ENCODE measurements at places on chromosomes 2 and 18. TPM values are rescaled to one million over a fixed set of nuclear protein-coding genes. Genes with fewer than 3 reads are reported as not detected.

The MOGAT1 gene
- total RNA-seq = not detected

The CLHC1 gene
- total RNA-seq = 35.4 TPM

DNA sequence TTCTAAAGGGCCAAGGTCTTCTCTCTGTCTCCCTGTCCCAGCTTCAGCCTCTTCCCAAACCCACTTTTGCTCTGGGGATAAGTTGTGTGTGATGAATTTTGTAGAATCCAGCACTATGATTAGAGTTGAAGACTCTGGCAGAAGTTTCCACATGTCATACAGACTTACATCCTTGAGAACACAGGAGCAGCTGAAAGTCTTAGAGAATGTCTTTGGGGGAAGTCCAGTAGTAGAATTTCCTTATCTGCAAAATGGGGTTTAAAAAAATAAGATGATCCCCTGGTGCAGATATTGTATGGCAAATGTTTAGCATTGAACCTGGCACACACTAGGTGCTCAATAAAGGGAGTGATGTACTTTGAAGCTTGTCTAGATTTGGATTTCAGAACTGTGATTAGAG lies 65.2 kb downstream of the TMEM247 start:
- no peak for DNase-seq

GRCh38 chr2:46700435-46700834 lies 215.2 kb downstream of the MCFD2 start:
- no peak for DNase-seq

GRCh38 chr2:217935235-217935879 lies 67.4 kb downstream of the TNS1 start:
- DNase-seq = no peak

GRCh38 chr2:241067501-241068135 lies 34.5 kb downstream of the MTERF4 start:
- DNase-seq = no peak

The OSBPL6 gene
- total RNA-seq = 26.2 TPM

GRCh38 chr2:99445065-99445464 lies 44.8 kb downstream of the REV1 start:
- no peak for DNase-seq

The MBP gene
- 31.6 TPM for total RNA-seq

DNA sequence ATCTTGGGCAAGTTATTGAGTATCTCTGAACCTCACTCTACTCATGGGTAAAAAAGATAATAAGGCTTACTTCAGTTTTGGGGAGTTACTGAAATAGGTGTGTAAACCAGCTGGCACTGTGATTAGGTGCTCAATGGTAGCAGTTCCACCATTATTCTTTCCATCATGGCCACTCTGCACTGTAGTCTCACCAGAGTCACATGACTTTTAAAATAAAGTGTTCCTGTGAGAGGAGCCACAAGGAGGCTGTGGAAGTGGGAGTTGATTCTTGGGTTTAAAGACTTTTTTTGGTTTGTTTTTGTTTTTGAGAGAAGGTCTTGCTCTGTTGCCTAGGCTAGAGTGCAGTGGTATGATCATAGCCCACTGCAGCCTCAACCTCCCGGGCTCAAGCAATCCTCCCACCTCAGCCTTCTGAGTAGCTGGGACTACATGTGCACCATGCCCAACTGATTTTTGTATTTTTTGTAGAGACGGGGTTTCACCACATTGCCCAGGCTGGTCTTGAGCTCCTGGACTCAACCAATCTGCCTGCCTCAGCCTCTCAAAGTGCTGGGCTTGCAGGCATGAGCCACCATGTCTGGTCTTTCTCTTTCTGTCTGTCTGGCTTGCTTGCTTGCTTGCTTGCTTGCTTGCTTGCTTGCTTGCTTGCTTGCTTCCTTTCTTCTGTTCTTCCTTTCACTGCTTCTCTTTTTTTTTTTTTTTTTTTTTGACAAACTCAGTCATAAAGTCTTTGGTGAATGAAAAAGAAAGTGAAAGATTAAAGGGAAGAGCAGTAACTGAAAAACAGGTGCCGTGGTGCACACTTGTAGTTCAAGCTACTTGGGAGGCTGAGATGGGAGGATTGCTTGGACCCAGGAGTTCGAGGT lies 21.2 kb upstream of the ACVR1 start:
- DNase-seq = no peak

DNA sequence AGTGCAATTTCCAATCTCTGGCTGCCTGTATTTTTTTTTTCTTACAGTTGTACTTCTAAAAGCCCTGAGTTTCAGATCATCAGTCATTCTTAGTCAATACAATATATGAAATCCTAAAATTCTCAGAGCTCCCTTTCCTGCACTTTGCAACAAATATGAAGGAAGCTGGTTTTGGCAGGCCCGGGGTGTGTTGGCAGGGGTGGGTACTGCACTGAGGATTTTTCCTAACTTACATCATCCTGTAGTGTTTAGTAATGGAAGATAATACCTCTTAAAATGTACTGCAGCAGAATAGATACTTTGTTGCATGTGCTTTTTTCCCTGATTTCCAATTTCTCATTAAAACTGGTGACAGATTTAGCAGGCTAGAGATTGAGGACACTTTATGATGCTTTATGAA lies 374.6 kb downstream of the PTH2R start:
- DNase-seq = no peak

DNA sequence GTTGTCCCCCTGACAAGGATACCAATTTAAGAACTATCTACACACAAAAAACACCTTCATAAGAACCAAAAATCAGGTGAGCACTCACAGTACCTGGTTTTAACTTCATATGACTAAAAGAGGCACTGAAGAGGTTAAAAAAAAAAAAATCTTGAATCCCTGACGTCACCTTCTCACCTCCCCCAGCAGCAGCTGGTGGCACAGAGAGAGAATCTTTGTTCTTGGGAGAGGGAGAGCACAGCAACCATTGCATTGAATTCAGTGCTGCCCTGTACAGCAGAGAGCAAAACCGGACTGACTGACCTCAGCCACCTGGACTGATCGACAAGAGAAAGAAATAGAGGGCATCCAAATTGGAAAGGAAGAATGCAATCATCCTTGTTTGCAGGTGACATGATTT lies 566.0 kb downstream of the TMX3 start:
- no peak for DNase-seq

GRCh38 chr18:53521068-53521467 lies 703.4 kb downstream of the MBD2 start:
- no peak for DNase-seq

The MSH6 gene
- 45.3 TPM for total RNA-seq

The GALNT1 gene
- total RNA-seq = 83.2 TPM

DNA sequence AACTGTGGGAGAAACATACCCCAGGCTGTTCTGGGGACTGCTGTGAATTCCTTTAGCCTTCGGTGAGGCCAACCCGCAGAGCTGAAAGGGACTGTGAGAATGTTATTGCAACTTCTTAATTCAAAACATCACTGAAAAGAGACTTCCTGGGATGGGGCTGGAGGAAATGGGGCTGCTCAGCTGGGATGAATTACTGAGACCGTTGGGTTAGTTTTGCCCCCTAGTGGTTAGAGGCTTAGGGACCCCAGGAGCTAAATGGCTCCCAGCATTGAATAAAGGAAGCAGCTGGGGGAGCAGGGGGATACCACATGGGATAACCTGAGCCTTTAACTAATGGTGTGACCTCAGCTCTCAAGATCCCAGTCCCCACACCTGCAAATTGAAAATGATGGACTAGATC lies 941.1 kb upstream of the FANCL start:
- DNase-seq = peak; percentile 32

The UGT1A7 gene
- not detected for total RNA-seq

DNA sequence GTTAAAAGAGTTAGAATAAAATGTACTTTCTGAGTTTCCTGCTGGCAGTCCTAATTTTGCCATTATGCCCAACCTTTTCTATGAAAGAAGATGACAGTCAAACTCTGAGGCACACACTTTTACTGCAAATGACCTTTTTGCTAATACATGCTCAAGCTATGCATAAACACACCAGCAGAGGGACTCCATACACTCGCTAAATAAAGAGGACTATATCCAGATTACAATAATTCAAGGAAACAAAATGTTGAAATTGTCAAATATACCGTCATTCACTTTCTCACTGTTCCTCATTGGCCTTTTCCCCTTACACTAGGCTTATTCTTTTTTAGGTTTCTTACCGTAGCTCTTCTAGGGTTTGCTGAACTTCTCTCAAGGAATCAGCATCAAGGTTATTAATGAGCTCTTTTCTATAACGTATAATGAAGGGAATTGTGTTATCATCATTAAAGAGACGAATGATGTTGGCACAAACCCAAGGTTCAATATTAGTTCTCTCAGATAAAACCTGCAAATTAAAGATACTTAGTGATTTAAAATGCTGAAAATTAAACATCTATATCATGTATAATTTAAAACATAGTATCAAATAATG lies 25.7 kb downstream of the SRBD1 start:
- DNase-seq = peak; percentile 59

DNA sequence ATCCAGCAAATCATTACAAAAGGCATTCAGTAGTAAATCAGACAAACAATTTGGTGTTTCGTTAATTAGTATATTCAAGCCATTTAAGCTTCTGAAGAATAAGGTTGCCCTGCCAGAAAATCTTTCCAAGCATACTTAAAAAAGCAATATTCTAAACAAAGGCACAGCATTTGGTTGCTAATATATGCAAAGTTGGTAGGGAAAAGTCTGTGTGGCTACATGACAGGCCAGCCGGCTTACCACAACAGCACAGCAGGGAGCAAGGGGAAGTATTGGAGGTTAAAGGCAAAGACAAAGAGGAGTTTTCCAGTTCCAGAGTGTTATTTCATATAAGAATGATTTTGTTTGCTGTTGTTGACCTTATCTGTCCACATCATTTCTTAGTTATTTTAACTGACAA lies 282.3 kb downstream of the MBD5 start:
- no peak for DNase-seq

DNA sequence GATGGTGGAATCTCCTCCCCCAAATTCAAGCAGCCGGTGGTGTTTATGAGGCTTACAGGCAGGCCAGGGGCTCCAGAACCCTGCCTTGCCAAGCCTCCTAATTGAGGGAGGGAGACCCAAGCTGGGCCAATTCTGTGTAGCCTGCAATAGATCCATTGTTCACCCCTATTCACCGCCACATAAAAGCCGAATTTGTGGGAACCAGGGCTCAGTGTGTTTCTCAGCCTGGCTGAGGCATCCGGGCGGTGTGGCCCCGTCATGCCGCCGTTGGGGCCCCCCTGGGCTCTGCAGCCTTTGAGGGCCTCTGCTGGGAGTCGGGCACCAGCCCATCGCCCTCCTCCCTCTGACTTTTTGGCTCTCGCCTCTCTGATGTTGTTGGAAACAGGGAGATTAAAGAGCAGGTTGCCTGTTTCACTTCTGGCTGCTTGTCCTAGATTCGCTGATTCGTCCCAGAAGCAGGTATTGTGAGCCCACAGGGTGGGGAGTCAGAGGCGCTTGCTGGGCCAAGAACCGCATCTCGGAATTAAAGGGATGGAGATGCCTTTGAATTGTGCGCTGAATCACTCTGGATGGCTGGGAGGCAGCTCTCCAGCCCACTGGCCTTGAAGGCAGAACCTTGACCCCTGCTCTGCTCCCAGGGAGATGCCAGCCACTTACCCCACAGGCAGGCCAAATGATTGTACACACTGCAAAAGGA lies 14.7 kb upstream of the OTOS start:
- DNase-seq = no peak

DNA sequence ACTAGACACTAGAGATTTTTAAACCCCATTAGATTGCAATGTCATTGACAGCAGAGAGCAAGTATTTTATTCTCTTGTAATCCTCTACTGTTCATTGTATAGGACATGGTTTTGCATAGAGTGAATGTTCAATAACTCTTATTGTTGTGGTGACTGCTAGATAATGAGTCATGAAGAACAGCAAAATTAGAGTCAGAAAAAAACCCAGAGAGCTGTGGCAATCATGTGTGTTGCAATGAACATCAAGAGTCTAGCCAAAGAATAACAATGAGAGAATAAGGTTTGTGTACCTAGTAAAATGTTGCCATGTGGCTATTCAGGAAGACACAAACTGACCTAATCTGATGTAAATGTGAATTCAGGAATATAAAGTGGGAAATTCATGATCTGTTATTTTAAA lies 684.0 kb downstream of the DSC3 start:
- DNase-seq = peak; percentile 95

GRCh38 chr2:25877431-25878360 lies 591 bp downstream of the ASXL2 start:
- peak; percentile 58 for DNase-seq

The DRC1 gene
- not detected for total RNA-seq

DNA sequence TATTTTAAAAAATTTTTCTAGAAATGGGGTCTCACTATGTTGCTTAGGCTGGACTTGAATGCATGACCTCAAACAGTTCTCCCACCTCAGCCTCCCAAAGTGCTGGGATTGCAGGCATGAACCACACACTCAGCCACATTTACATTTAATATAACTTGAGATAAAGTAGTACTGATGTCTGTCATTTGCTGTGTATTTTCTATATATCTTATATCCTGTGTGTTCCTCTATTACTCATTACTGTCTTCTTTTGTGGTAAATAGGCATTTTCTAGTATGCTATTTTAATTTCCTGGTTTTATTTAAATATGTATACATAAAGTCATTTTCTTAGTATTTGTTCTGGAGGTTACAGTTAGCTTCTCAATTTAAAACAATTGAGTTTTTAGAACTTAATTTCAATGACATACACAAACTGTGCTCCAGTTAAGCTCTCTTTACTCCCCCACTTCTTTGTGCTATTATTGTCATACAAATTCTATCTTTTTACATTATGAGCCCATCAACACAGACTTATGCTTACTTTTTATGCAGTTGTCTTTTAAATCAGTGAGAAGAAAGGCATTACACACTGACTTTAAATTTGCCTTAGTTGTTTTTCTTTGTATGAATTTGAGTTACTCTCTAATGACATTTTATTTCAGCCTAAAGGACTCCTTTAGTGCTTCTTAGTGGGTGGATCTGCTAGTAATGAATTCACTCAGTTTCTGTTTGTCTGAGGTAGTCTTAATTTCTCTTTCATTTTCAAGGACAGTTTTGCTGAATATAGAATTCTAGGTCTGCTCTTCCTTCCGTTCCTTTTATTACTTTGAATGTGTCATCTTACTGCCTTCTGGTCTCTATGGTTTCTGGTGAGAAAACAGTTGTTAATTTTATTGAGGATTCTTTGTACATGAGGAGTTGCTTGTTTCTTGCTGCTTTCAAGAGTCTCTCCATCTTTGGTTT lies 6.2 kb upstream of the INPP4A start:
- no peak for DNase-seq

DNA sequence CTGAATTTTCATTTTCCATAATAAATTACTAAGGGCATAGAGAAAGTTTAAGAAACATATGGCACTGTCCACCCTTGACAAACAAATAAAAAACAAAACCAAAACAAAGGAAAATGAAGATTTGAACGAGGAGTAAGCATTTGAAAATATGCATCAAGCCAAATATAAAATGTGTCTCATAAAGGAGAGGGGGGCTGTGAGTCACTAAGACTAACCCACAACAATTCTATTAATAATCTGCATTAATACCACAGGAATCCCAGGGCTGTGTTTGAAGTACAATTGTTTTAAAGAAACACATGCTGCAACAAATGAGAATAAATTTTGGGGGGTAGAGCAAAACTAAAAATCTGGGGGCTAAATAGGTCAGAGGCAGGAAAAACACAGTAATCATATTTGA lies 53.8 kb upstream of the STK17B start:
- DNase-seq = no peak

The TANC1 gene
- 35.3 TPM for total RNA-seq
